Prostate gland (tissue), 2 donors: ENCODE measurements at places on chromosomes 3 and 15.

DNA sequence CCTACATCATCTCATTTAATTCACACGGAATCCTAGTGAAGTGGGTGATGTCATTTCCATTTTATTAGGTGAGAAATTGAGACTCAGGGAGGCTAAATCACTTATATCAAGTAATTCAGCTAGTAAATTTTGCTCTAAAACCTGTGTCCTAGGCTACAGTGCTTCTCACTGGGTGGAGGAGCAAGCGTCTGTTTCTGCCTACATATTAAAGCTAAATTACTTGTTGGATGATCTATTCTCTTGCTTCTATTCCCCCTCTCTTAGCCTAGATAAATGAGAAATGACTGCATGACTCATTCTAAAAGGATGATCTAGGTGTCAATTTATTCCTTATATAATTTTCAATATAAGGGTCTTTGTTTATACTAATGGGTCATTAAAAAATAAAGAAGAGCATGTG lies 37.8 kb upstream of the RBP1 start:
- DNase-seq: no peak

GRCh38 chr3:150158943-150159625 lies 188.4 kb upstream of the PFN2 start:
- no peak for DNase-seq

- DNase-seq: no peak
These were observed 92.0 kb downstream of the RBPMS2 start for GRCh38 chr15:64683378-64683777.

DNA sequence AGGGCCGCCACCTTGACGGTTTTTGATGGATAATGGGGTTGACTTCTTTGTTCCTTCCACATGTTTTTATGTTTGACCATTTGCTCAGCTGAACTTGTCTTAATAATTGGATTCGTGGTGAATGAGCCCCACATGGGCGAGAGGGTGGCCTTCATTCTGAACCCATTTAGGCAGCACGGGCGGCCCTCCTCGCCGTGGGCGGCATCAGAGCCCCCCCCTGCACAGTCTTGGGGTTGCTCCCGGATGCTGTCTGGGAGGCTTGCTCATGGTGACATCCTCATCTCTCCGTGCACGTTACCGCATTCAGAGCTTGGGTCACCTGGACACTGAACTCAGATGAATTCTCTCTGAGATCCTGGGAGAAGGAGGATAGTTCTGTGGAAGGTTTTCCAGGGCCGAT lies 172.3 kb upstream of the OSBPL11 start:
- no peak for DNase-seq

DNA sequence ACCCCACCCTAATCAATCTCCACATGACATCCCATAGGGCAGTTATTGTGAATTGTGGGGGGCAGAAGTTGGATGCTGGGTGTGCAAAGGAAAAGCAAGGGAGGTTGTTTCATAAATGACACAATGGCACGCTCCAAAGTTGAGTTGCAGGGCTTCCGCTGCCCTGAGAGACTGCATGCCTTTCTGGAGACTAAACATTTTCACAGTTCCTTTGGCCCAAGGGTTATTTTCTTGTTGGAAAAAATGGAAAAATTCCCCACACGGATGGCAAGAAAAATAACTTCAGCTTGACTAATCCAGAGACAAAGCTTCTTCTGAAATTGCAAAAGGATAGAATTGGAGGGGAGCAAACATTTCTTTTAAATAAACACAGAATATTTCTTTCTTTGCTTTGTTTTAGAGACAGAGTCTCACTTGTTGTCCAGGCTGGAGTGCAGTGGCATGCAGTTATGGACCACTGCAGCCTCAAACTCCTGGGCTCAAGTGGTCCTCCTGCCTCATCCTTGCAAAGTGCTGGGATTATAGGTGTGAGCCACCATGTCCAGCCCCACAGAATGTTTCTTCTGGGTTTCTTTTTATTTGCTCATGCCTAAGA lies 19.1 kb upstream of the TPM1 start:
- no peak for DNase-seq

DNA sequence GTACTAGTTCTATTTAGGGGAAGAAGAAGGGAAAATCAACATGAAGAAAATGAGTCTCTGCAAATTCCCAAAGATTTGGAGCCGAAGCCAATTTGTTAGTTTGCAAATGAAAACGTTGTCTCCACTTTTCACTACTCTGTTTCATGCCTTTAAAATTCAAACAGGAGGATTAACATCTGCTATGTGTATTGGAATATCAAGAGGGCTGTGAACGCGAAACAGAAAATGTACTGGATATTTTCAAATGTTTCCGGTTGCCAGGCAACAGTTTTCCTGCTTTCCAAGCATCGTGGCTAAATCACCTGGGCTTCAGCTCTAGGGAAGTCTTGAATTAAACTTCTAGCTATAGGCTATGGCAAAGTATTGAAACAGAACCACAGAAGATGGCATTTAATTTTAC lies 172.8 kb downstream of the KCNMB2 start:
- no peak for DNase-seq

DNA sequence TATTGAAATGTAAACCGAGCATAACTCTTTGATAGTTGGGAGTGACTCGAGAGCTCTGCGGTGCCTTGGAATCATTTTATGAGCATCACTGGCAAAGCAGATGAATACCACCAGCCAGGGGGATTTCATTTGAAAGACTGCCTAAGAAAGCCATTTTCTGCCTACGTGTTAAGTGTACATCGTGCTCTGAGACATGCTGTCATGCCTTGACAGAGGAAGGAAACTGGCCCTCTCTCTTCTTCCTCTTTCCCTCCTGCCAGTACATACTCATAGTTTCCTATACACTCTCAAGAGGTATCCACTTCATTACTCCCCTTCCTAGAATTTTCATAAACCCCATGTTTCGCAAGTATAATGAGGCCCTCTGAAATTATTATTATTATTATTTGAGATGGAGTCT lies 8.8 kb downstream of the BCL2A1 start:
- no peak for DNase-seq

- DNase-seq: peak; percentile 32
These were observed 27.3 kb downstream of the ACSBG1 start for GRCh38 chr15:78207110-78207458.

DNA sequence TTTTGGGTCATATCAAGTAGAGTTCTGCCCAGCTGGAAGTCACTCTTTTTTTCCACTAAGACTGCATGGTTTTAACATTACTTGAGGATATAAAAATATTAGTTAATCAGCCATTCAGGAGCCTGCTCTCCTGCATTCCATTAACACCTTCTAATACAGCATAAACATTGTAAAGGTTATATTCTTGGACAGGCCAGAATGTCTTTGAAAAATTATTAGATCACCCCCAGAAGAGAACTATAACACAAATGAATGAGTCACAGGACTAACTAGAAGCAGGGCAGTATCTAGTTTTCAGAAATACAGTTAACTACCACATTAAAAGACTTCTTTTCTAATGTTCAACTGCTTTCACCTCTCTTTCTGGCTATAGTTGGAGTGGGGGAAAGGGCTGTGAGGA lies 80.9 kb downstream of the THBS1 start:
- no peak for DNase-seq

DNA sequence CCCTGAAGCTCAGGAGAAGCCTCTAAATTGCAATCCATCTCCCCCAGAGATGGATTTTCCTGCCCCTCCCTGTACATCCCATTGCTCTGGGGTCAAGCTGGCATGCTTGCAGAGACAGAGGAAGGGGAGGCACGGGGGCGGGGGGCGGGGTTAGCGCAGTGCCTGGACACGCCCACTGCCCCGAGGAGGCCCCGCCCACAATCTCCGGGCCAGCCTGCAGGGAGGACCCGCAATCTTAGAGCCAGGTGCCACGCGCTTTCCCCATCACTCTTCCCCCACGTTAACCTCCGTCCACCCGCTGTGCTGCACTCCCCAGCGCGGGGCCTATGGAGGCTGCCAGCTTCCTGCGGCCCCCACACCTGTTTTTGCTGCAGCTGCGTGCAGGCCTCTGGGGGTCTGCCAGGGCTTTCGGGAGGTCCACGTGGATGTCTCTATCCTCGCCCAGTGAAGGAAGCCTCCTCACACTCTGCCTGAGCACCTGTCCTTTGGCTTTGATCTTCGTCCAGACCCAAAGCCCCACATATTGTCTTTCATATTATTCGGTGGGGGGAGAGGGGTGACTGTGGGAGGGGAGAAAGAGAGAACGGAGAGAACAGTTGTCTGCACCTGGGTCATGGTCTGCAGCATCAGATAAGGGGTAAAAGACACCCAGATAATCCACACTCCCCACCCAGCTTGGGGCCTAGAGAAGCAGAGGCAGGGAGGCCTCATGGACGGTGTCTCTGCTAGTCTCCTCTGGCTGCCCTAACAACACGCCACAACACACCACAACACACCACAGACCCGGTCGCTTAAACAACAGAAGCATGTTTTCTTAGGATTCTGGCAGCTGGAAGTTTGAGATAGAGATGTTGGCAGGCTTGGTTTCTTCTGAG lies 118.0 kb upstream of the MEF2A start:
- no peak for DNase-seq

- no peak for DNase-seq
These were observed 23.9 kb downstream of the RBPMS2 start for GRCh38 chr15:64751464-64751863.

GRCh38 chr3:110773413-110773954 lies 298.1 kb upstream of the NECTIN3 start:
- no peak for DNase-seq

DNA sequence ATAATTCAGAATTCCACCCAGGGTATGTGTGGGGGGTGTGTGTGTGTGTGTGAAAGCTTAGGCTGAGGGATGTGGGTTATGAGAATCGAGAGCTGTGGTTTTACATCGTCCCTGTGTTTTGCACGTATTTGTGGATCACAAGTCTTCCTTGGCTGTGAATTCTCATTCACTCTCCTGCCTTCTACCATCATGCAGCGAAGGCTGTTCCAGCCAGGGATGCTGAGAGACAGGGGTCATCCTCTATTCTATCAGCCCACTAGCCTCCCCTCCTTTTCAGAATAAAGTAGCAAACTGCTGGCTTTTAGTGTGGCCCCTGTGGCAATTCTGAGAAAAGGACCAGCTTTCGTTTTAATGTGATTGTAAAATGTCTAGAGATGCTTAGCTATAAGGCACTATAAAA lies 460.6 kb upstream of the NR2F2 start:
- no peak for DNase-seq

DNA sequence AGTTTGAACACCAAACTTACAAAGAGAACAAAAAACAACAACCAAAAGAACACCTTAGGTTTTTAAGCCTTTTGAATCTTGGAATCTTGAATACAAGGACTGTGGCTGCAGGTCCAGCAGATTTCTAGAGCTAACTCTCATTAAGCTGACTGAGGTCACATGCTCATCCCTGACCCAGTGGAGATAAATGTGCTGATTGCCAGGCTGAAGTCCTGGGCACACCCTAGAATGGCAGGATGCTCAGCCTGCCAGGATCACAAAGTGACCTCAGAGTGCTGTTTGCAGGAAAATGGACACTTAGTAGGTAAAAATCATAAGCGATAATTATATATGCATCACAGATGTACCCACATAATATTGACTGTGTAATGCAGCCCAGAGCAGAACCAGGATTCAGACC lies 245.3 kb upstream of the NR2E3 start:
- no peak for DNase-seq

- no peak for DNase-seq
These were observed 253.1 kb downstream of the RBMS3 start for GRCh38 chr3:29534006-29534405.

DNA sequence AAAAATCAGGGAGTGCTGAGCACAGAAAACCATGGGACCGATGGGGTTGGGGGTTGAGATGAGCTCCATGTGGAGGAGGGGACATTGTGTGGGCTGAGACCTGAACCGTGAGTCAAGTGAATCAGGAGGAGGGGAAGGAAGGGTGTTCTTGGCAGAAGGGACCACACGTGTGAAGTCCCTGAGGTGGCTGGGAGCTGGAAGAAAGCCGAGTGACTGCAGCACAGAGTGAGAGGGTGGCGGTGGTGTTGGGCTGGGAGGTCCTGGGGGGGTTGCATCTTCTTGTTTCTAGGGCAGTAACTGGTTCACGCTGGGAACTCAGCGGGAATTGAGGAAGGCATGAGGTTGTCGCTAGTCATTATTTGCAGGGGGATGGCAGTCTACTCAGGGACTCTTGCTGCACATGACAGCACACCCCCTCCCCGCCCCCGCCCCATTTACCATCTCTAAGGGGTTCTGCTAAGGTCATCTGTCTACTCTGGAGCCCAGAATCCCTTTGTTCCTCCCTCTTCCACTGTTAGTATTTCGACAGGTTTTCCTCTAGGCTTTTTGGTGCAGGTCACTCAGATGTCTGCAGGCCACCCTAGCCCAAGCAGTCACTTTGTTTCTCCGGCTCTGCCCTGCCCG lies 254.3 kb downstream of the TLE3 start:
- DNase-seq: no peak

DNA sequence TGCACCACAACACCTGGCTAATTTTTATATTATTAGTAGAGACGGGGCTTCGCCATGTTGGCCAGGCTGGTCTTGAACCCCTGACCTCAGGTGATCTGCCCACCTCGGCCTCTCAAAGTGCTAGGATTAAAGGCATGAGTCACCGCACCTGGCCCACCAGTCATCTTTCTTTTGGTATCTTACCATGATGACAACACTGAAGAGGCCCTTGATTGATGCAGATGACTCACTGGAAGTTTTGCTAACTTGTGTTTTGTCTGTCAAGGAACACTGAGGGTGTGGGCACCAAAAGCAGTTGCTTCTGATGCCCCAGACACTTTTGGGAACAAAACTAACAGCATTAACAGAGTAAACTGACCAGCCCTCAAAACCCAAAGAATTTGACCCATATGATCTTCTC lies 88.3 kb downstream of the MYO5A start:
- no peak for DNase-seq

GRCh38 chr3:133933097-133934024 lies 37.7 kb upstream of the RAB6B start:
- DNase-seq: no peak

DNA sequence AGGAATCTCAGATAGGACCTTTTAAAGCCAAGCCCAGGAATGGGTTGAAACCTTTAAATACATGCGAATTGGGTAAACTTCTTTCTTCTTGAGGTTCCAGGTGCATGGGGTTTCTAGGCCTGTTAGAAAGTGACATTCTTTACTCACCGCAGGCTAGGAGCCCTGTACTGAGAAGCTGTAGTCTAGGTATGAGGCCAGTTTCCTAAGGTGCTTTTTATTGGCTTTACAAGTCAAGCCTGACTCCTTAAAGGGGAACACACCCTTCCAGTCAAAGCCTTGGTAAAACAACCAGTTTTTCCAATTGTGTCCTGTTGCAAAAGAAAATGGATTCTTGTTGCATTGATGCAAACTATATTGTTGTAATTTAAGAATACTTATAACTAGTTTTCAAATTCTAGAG lies 76.1 kb upstream of the ATP11B start:
- peak; percentile 19 for DNase-seq

DNA sequence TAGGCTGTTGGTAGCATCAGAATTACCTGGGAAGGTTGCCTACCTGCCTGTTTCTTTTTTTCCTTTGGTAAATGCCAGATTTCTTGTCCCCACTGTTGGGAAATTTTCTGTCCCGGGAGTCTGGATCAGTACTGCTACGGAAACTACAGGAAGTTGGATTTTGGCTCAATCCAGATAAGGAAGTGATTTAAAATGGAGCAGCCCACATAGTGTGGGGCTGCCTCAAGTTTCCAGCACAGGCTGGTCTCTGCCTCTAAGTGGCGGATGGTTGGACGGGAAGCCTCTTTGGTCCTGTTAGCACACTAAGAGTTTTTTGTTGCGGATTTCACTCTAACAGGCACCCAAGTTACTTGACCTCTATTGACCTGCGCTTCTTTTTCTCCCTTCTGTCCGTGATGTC lies 54.7 kb downstream of the EEFSEC start:
- no peak for DNase-seq
